NCI-H1694 (cell line): ENCODE measurements at places on chromosomes 5 and 9.

DNA sequence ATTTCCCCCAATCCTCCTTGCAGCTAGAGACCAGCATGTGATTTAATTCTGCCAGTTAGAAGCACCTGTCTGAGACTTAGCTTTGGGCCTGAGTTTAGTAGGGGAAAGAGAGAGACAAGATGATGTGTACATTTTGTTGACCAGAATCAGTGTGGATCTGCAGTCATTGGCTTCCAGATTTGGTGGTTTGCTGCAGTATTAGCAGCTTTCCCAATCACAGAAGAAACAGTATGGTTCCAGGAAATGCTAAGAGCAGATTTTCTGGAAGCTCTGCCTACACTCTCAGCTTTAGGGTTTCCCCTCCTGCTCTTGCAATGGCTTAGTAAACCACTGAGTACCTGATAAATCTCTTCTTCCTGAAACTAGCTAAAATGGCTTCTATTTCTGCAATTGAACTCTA lies 48.8 kb upstream of the FREM1 start:
- DNase-seq = no peak

DNA sequence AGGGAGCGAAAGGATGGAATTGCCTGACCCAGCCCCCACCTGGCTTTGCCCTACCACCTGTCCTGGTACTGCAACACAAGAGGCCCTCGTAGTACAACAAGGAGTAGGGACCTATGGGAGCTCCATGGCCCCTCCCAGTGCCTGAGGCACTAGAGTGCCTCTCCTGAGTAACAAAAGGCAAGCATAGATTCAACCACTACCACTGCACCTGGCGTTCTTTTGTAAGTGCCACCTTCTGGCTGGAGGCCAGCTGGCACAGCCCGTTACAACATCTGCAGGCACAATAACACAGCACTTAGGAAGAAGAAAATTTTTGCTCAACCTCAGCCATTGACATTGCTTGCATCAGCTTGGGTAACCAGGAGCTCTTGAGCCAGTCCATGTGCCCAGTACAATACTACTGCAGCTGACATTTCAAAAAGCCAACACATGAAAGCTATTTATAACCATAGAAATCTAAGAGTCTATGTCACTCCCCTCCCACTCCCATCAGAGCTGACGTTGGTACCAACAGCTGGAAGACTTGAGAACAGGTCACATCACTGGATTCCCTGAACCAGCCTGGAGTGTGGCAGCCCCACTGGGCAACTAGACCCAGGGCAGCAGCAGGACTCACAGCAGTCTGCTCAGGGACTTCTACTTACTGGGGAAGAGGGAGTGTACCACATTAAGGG lies 17.7 kb upstream of the FAM174A start:
- no peak for DNase-seq

DNA sequence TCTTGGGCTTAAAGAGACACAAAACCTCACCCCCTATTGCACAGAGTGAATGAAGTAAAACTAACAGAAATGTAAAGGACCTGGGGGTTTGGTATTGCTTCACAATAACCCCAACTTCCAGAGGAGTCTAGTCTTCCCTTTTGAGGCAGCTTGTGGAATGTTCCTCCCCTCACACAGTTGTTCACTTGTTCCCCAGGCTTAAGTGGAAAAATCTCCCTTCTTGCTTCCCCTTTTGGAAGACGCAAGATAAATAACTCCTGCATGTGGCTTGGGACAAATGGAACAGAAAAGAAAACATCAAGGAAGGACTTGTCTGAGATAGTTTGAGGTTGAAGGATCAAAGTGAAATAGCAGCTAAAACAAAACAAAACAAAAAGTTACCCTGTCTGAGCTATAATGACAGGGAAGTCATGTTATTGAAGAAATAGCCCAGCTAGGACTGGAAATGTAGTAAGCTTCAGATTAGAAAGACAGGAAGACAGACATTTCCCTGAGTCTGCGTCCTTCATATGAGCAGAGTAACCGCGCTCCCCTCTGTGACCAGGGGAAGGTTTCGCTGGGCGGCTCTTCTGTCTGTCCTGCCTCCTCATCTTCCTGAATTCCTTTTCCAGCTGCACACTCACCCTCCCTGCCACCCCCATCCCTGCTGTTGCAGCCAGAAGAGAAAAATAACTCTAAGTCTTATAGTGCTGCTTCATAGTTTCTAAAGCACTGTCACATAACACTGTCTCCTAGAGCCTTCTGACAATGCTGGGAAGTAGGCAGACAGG lies 8.8 kb downstream of the SPARC start:
- no peak for DNase-seq

DNA sequence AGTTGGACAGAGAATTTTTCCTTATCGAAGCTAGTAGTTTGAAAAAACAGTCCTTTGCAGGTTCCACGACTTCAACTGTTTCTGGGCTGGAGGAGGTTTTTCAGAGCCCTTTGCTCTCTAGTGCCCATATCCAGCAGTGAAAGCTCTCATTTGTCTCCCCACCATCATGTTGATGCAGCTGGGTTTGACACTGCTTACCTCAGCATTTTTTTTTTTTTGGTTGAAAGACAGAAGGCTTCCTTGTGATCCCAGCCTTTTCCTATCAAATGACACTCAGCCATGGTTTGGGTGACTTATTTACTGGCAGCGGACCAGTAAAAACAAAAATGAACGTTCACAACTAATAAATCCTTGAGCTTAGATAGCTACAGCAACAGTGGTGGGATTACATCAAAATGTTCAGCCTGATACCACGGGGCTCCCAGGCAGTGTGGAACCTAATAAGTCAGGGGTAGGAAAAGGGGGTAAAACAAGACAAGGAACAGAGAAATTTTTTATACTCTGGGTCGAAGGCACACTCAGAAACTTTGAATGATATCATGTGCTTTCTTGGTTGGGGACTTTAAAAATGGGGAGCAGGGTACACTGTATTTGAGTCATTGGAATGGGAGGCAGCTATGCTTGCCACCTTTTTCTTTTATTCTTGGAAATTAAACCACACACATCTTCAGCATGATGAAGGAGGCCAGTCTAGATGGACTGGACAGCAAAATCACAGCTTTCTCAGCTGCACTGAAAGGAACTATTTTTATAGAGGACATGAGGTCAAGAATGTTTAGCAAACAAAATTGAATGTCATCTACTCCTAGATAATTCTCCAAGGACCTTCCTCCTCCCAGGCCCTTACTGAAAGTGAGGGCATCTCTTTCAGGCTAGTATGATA lies 308.9 kb upstream of the MPDZ start:
- no peak for DNase-seq

DNA sequence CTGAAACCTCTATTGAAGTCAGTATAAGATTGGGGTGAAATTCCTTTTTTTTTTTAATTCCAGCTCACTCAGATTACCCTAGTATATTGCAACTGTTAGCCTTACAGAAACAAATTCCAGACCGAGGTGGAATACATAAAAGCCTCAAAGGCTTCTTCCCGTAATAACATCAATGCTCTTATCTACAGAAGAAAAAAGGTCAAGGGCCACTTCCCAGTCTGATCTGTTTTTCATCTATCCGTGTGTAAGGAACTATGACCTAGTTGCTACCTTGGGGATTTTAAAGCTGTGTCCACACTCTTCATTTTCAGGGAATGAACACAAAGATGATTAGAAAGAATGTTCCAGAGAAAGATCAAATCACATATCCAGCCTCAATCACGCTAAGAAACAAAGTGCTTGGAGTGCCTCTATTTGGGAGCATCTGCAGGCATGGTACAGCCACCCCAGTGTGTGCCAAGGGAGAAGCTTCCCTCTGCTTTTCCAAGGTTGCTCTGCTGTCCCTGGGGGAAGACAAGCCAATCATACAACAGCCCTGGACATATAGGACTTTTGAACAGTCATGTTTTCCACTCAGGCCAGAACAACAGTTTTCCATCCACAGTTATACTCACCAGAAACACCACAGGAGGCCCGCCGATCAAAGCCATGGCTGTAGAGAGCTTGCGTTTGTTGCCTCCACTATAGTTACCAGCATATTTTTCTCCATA lies 23.5 kb downstream of the NIPSNAP3B start:
- no peak for DNase-seq

DNA sequence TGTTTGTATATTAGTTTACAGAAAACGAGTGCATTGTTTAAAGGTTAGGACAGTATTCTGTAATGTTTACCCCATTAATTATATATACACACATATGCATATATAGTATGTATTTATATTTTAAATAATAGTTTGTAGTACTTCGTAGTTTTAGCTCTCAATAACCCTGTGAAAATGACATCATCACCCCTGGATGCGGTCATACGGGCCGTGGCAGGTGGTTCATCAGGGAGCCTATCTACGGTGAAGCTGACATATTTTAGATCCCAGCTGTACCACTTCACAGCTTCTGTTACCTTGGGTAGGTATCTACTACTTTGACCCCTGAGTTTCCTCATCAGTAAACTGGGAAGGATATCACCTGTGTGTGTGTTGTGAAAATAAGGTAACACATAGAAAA lies 87.1 kb downstream of the NR3C1 start:
- no peak for DNase-seq

GRCh38 chr9:98992107-98992884 lies 48.6 kb downstream of the COL15A1 start:
- no peak for DNase-seq

DNA sequence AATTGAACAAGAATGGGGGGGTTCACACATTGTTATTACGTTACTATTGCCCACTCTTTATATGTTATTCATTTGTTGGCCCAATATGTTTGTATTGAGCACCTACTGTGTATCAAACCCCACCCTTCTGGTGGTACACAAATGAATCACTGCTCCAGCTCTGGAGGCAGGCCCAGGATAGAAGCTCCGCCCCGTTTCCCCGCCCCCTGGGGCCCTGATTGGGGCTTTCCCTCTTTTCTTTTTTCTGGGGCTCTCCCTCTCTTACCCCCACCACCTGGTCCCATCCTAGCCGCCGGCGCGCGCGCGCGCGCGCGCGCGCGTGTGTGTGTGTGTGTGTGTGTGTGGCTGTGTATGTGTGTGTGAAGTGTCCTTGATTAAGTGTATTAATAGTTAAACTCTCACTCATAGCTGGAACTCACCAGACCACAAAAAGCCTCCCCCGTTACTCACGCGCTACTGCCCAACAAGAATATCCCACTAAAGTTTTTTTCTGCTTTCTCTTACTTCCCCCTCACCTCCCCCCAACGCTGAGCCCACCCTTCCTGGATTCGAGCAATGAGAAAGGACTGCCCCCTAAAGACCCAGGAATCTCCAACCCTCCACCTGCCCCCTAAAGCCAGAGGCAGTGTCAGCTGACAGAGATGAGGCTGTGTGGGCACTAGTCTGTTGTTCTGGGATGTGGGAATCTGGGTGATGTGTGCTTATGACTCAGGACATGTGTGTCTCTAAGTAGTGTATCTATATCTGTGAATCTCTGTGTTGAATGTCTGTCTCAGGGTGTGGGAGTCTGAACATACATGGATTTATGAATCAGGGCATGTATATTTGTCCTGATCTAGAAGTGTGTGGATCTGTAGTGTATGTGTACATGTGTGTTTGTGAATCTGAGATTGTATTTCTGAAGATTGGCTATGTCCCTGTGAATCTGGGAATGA lies 4.0 kb downstream of the CXXC5 start:
- peak; percentile 72 for DNase-seq

- no peak for DNase-seq
Measured at GRCh38 chr5:90301248-90301647, 108.3 kb downstream of the CETN3 start.

GRCh38 chr9:130940027-130940549 lies 1.0 kb upstream of the FIBCD1 start:
- no peak for DNase-seq

GRCh38 chr9:5688109-5688508 lies 59.2 kb downstream of the RIC1 start:
- DNase-seq = no peak

DNA sequence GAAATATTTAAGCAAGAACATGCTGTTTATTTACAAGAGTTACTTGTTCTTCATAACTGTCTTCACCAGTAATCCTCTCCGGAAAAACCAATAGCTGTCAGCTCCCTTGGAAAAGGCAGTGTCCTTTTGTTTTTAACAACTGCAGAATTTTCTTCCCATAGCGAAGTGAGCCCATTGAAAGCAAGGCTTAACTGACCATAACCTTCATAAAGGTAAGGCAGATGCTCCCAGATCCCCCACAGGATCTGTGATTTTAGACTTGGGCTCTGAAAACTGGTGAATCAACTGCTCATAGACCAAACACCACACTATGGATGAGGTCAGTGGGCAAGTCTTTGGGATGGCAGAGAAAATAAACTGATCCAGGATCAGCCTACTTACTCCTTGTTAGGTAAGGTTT lies 155.0 kb downstream of the GLIS3 start:
- no peak for DNase-seq

DNA sequence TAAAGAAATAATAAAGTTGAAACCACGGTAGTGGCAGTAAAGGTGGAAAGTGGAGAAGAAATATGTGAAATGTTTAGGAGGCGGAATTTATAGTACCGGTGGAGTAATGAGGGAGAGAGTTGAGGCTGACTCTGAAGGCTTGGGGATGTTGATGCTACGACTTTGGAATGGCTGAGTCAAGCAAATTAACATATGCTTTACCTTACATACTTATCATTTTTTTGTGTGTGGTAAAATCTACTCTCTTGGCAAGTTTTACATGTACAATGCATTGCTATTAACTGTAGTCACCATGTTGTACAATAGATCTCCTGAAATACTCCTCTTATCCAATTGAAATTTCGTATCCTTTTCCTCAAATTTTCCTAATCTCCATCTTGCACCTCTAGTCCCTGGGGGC lies 179.0 kb downstream of the TAF11L14 start:
- DNase-seq = no peak

DNA sequence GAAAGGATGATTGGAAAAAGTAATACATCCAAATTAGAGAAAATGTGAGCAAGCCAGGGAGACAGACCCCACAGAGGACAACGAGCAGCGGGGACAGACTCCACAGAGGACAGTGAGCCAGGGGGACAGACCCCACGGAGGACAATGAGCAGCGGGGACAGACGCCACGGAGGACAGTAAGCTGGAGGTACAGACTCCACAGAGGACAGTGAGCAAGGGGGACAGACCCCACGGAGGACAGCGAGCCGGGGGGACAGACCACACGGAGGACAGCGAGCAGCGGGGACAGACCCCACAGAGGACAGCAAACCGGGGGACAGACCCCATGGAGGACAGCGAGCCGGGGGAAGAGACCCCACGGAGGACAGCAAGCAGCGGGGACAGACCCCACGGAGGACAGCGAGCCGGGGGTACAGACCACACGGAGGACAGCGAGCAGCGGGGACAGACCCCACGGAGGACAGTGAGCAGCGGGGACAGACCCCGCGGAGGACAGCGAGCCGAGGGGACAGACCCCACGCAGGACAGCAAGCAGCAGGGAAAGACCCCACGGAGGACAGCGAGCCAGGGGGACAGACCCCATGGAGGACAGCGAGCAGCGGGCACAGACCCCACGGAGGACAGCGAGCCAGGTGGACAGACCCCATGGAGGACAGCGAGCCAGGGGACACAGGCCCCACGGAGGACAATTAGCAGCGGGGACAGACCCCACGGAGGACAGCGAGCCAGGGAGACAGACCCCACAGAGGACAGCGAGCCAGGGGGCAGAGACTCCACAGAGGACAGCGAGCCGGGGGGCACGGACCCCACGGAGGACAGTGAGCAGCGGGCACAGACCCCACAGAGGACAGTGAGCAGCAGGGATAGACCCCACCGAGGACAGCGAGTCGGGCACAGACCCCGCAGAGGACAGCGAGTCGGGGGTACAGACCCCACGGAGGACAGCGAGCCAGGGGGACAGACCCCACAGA lies 1.9 kb upstream of the ZDHHC11 start:
- no peak for DNase-seq
